ENCODE measurements at places on chromosomes 7 and 10.

DNA sequence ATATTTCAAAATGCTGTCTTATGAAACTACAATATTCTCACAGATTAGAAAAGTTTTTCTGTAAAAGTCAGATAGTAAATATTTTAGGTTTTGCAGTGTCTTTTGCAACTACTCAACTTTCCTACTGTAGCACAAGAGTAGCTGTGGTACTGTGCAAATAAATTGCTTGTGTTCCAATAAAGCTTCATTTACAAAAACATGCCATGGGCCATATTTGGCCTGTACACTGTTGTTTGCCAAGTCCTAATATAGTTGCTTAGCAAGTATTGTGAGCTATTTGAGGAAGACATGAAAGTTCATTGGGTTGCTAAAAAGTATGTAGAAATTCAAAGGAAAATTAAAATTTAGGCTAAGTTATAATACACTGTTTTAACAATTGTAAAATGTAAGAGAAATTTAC lies 80.0 kb downstream of the TFPI2 start:
- H3K36me3 ChIP-seq, result no peaks in the 10 kb centered on the region
- no peak for DNase-seq
- no peak overlapping the region for H3K27ac ChIP-seq
- H3K27me3 ChIP-seq, result no peaks in the 10 kb centered on the region
- H3K4me1 ChIP-seq, result no peaks in the 10 kb centered on the region
- no peak overlapping the region for H3K4me3 ChIP-seq

DNA sequence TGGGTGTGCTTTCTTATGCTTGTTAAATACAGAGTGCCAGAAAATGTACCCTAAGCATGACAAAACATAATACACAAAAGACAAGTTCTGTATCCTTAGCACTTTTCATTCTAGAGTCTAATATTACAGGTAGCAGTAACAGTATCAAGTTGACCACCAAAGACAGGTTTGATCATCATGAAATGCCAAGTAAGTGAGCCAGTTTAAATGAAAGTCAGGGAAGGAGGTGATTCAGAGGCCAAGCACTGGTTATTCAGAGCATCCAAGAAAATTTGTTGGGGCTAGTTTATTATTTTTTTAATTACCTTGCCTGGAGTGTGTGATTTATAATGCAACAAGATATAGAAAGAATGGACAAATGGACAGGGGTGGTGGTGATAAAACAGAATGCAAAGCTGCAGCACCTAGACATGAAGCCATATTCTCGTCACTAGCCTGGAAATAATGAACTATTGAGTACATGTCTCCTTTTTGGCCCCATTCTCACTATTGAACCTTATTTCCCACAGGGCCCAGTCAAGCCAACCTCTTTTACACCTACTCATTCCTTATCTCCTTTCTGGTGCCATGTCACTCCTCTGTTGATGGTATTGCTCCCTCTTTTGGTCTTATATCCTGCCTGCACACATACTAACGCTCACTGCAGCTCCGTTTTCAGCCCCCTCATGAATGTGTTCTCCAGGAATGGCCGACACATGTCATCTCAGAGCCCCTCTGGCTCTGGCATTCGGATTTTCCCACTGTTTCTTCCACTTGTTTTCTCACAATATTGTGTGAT lies 78.6 kb upstream of the GLCCI1 start:
- no peaks in the 10 kb centered on the region for H3K4me1 ChIP-seq
- H3K36me3 ChIP-seq, result no peaks in the 10 kb centered on the region
- no peaks in the 10 kb centered on the region for H3K27me3 ChIP-seq
- no peak for DNase-seq
- H3K4me3 ChIP-seq, result no peak overlapping the region

- no peaks in the 10 kb centered on the region for H3K36me3 ChIP-seq
- H3K4me1 ChIP-seq, result peaks cover 44% of the 10 kb centered on the region
- no peaks in the 10 kb centered on the region for H3K27me3 ChIP-seq
Observed at GRCh38 chr10:110864662-110865140, 7.0 kb upstream of the PDCD4 start.

- no peak overlapping the region for H3K27ac ChIP-seq
- H3K36me3 ChIP-seq, result no peaks in the 10 kb centered on the region
- no peak overlapping the region for H3K4me3 ChIP-seq
Observed at GRCh38 chr10:34286136-34286739, 528.9 kb downstream of the PARD3 start.

GRCh38 chr7:147279514-147279913 lies 1162.9 kb downstream of the CNTNAP2 start:
- no peaks in the 10 kb centered on the region for H3K36me3 ChIP-seq
- no peak for DNase-seq
- no peak overlapping the region for H3K27ac ChIP-seq
- no peaks in the 10 kb centered on the region for H3K27me3 ChIP-seq

DNA sequence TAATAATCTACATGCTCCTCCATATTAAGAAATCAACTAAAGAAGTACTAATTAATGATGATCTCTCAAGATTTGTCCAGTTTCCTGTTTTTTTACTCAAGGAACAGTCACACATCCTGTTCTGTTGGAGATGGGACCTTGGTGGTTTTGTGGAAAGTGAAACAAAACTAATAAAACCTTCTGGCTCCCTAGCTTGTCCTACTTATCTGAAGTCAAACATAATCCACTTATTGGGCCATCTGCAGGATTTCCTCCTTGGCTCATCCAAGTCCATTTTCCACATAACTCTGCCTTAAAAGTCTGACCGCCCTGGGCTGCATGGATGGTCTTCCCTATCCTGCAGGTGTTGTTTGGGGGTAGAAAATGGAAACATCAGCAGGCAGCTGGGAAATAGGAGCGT lies 39.4 kb upstream of the TARP start:
- DNase-seq, result no peak
- H3K27me3 ChIP-seq, result no peaks in the 10 kb centered on the region

DNA sequence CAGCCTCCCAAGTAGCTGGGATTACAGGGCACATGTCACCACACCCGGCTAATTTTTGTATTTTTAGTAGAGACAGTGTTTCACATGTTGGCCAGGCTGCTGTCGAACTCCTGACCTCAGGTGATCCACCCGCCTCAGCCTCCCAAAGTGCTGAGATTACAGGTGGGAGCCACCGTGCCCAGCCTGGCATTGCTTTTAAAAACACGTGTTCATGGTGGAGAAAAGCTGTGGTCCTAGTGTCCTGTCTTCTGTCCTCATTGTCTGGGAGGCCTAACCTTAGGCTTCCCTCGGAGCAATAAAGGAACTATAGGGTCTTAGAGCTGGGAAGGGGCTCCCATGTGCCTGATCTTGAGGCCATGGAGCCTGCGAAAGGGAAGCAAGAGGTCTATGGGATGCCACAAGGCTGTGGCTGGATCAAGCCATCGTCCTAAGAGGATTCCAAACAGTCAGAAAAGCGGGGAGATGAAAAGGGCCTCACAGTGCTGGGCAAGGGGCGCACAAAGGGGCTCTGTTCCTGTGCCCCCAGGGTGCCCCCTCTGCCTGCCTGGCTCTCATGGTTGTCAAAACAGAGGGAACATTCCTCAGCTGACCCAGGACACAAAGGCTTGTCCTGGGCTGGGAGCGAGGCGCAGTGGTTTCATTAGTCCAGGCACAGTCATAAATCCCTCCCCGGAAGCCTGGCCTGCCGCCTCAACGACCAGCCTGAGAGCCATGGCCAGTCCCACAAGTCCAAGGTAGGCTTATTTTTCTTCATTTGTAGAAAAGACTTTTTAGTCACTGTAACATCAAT lies 106.6 kb upstream of the TNS3 start:
- H3K36me3 ChIP-seq, result no peaks in the 10 kb centered on the region
- H3K4me1 ChIP-seq, result no peaks in the 10 kb centered on the region
- no peak overlapping the region for H3K4me3 ChIP-seq
- DNase-seq, result no peak
- no peaks in the 10 kb centered on the region for H3K27me3 ChIP-seq

- H3K36me3 ChIP-seq, result no peaks in the 10 kb centered on the region
- no peak overlapping the region for H3K27ac ChIP-seq
- H3K27me3 ChIP-seq, result no peaks in the 10 kb centered on the region
- DNase-seq, result no peak
- peaks cover 4% of the 10 kb centered on the region for H3K4me1 ChIP-seq
- H3K4me3 ChIP-seq, result no peak overlapping the region
Observed at GRCh38 chr7:17302575-17303142, 4.2 kb downstream of the AHR start.

DNA sequence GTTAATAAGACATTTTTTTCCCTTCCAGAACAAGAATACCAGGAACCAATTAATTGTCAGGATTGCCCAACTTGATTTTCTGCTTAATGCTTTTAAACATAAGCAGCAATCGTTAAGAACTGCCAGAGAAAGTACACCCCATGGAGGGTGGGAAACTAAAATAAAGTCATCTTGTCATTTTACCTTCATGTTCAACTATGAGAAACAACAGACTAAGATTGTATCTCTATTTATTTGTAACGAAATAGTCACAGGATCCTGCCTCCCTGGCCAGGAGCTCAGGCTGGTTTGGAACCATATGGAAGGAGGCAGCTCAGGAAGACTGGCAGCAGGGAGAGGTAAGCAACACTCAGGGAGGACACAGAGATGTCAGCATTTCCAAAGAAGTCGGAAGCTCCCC lies 129.6 kb downstream of the TNS3 start:
- peaks cover 40% of the 10 kb centered on the region for H3K4me1 ChIP-seq
- no peaks in the 10 kb centered on the region for H3K27me3 ChIP-seq
- no peak overlapping the region for H3K4me3 ChIP-seq
- H3K27ac ChIP-seq, result no peak overlapping the region
- H3K36me3 ChIP-seq, result peaks cover 21% of the 10 kb centered on the region

DNA sequence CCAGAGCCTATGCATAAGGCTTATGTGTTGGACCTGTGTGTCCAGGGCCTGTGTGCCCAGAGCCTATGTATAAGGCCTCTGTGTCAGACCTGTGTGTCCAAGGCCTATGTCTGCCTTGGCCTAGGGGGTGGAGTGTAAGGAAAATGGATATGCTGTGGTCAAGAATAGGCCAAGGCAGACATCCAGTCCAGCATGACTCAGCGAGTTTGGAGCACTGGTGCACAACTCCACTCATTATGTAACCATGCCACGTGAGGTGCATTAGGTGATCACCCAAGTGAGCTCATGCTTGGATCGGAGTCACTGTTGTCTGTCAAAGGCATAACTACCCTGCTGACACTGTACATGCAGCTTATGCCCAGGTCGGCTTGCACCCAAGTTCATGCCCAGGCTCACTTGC lies 238.9 kb downstream of the CACNA2D1 start:
- H3K4me1 ChIP-seq, result peaks cover 5% of the 10 kb centered on the region
- peak; percentile 16 for DNase-seq
- no peak overlapping the region for H3K27ac ChIP-seq
- no peaks in the 10 kb centered on the region for H3K27me3 ChIP-seq

DNA sequence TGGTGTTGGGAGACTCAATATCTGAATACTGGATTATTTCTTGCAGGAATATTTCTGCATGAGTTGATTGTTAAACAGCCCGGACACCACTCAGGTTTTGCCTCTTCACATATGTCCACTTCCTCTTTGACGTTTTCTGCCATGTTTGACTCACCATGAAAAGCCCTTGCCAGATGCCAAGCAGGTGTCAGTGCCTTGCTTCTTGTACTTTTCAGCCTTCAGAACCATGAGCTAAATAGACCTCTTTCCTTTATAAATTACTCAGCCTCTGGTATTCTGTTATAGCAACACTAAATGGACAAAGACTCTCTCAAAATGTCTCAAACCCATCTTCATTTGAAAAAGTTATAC lies 24.7 kb upstream of the MACC1 start:
- H3K36me3 ChIP-seq, result no peaks in the 10 kb centered on the region
- no peak overlapping the region for H3K4me3 ChIP-seq
- no peaks in the 10 kb centered on the region for H3K4me1 ChIP-seq
- H3K27ac ChIP-seq, result no peak overlapping the region

DNA sequence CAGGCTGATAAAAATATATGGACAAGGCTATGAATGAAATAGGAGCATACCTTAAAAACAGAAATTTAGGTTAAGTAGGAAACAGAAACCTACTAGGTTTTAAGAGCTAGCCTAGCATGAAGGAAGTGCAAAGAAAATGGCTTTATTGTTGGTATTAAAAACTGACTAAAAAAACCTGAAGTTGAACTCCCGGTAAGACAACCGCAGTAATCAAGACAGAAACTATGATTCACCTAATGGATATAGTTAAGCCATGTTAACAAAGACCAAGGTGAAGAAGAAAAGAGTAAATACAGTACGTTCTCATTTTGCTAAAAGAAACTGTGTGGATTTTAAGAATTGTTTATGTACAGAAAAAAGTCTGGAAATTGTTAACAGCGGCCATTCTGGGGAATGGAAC lies 2.5 kb downstream of the RTKN2 start:
- no peaks in the 10 kb centered on the region for H3K36me3 ChIP-seq
- peaks cover 3% of the 10 kb centered on the region for H3K4me1 ChIP-seq
- no peak overlapping the region for H3K4me3 ChIP-seq
- no peak overlapping the region for H3K27ac ChIP-seq
- no peaks in the 10 kb centered on the region for H3K27me3 ChIP-seq

DNA sequence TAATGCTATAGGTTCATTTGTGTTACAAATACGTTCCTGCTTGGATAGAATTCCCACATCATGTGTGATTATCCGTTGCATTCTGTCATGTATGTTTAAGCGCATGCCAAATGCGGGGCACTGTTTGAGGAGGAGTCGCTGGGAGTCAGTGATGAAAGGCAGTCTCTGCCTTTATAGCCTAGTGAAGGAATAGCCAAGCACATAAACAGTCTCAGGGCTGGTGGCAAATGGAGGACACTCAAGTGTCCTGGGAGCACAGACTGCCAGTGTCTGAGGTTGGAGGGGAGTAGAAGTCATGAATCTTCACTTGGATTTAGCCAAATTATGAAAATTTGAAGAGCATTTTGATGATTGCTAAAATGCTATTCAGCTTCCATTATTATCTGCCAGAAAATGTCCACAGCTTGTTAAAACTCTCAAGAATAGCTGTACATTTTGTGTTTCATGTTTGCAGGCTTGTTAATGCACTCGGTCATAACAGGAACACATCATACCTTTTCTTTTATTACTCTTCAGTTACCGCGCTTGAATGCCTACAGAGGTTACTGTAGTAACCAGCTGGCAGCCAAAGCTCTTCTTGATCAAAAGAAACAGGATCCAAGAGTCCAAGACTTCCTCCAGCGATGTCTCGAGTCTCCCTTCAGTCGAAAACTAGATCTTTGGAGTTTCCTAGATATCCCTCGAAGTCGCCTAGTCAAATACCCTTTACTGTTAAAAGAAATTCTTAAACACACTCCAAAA lies 41.6 kb downstream of the NET1 start:
- peaks cover 52% of the 10 kb centered on the region for H3K36me3 ChIP-seq
- H3K27me3 ChIP-seq, result no peaks in the 10 kb centered on the region
- H3K27ac ChIP-seq, result no peak overlapping the region
- H3K4me3 ChIP-seq, result no peak overlapping the region
- peaks cover 7% of the 10 kb centered on the region for H3K4me1 ChIP-seq
- DNase-seq, result no peak

DNA sequence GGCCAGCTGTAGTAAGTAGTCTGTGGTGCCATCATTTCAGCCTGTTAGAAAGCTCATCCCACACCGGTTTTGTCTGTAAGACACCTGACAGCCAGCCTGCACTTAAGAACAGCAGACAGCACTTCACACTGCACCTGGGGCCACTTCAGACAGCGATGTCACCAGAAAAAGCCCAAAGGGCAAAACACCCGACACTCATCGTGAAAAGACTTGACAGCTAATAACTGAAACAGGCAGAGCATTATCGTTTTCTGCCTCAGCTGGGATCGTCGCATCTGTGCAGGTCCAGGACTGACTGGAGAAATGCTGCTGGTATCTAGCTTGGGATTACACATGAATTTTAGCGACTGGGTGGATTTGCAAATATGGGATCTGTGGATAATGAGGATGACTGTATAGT lies 16.8 kb upstream of the LAT2 start:
- peaks cover 75% of the 10 kb centered on the region for H3K36me3 ChIP-seq
- no peaks in the 10 kb centered on the region for H3K27me3 ChIP-seq
- no peak overlapping the region for H3K27ac ChIP-seq

- H3K36me3 ChIP-seq, result no peaks in the 10 kb centered on the region
- DNase-seq, result no peak
- no peaks in the 10 kb centered on the region for H3K4me1 ChIP-seq
- no peaks in the 10 kb centered on the region for H3K27me3 ChIP-seq
Observed at GRCh38 chr7:154503962-154504550, 451.9 kb downstream of the DPP6 start.
